Adipocyte (in vitro differentiated cells): ENCODE measurements at places on chromosomes 5 and 9.

DNA sequence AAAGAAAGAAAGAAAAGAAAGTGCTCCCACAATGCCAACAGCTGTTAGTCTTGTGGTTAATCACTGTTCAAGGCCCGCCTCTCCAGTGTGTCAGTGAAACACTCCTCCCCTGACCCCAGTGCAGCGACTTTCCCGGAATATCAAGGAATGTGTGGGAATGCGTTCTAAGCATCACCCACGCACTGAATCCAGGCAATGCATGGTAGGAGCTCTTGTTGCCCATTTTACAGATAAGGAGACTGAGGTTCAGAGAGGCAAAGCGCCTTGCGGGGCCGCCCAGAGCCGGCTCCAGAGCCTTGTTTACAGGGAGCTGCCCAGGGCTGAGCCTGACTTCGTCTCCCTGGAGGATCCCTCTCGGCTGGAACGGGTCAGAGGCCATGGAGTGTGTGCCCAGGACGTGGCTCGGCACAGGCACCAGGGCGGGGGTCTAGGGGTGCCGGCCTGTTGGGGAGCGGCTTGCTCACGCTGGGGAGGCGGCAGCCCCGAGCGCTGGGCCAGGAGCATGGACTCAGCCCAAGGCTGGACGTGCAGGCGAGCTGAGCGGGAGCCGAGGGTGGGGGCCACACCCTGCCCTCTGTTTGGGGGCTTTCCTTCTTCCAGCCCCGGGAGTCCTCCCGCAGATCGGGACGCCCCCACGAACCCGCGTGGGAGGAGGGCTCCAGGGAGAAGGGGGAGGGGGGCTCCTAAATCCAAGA lies 823 bp downstream of the ST6GALNAC6 start:
- peak; percentile 75 for DNase-seq

DNA sequence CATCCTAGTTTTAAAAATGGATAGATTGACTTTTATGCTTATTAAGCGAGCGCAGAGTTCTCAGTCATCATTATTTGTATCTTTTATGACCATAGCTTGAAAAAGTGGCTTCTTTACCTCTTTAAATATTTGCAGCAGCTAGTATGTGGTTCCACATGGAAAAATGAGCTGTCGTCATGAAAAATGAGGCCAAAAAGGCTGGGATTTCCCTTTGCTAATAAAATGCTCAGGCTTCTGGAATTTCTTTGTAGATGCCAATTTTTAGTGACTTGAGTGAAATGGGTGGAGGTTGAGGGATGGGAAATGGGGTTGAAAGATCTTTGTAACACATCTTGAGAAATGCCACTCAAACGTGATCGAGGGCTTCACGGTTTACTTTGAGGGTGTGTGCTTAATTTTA lies 35.2 kb downstream of the RAI14 start:
- DNase-seq = no peak

- DNase-seq = peak; percentile 54
Measured at GRCh38 chr5:131381021-131381420, 117.2 kb downstream of the CDC42SE2 start.

- DNase-seq = peak; percentile 91
Measured at GRCh38 chr9:97710356-97711222, 13.4 kb upstream of the XPA start.

GRCh38 chr9:113922160-113922559 lies 46.1 kb downstream of the ZNF618 start:
- no peak for DNase-seq

DNA sequence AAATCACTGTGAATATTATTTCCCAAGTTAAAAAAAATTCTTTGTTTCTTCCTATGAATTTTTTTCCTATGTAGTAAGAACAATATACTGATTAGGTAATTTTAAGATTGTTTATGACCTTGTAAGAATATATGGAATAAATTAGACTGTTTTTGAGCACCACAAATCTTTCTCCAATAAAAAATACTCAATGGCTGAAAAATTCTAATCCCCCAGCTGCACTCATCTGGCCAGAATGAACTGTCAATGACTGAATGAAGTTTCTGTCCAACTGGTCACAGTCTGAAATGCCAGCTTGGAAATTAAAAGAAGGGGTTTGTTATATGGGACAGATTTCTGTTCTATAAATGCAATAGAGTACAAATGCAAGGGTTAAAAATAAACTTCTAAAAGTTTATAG lies 569.5 kb upstream of the SEMA6A start:
- DNase-seq = no peak

DNA sequence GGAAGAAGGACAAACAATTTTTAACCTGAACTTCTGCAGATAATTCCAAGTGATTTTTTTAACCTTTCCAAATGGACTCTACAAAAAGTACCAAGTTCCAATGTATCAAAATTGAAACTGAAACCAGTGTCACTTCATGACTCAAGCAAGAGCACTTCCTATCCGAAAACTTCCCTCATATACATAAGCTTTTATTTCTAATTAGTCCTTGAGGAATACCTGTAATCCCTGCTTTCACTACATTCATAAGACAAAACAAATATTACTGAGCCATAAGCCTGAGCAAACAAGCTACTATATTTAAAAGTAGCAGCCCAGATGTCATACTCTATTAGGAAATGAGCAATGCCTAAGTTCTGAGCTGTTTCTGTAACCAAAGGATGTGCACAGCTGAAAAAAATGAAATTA lies 224.4 kb downstream of the EBF1 start:
- DNase-seq = peak; percentile 67

GRCh38 chr5:159908591-159908940 lies 7.7 kb upstream of the ADRA1B start:
- no peak for DNase-seq

- DNase-seq = no peak
Measured at GRCh38 chr5:80048084-80048780, 13.1 kb downstream of the THBS4 start.

- no peak for DNase-seq
Measured at GRCh38 chr5:67805666-67806348, 409.7 kb upstream of the PIK3R1 start.
